ENCODE measurements at places on chromosomes 3 and 15.
A peak's percentile ranks its signal among the peaks of the same experiment; 100 is the strongest.

GRCh38 chr3:126418661-126419131 lies 24.0 kb downstream of the CFAP100 start:
- no peak for DNase-seq

- DNase-seq: no peak
Observed at GRCh38 chr15:41392659-41393058, 9.6 kb downstream of the NDUFAF1 start.

DNA sequence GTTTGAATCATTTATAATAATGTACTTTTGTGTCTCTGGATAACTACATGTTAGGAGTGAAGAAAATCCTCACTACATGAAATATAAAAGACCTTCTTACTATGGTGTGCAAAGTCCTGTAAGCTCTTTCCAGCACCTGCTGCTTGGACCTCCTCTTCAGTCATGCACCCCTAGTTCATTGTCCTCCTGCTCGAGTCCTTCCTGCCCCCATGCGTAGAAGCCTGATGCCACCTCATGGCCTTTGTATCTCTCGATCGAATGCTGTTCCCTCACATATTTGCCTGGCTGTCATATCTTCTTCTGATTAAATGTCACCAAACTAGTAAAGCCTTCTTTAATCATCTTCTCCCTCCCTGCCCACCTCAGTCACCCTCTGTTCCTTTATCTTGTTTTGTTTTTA lies 49.9 kb upstream of the SUCLG2 start:
- no peak for DNase-seq

DNA sequence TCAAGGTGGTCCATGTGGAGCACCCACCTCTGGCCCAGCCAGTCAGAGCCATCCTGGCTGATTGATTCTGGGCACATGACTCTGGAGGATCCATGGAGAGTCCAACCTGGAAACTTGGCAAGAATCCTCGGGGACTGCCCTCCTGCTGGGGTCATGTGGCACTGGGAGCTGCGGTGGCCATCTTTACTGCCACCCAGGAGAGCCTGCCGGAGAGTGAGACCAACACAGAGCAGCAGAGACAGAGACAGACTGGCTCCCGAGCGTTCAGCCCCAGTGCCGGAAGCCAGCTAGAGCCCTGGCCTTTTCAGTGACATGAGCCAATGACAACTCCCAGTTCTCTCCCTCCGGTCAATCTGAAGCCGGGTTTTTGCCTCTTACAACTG lies 11.5 kb upstream of the GATA2 start:
- DNase-seq: no peak

DNA sequence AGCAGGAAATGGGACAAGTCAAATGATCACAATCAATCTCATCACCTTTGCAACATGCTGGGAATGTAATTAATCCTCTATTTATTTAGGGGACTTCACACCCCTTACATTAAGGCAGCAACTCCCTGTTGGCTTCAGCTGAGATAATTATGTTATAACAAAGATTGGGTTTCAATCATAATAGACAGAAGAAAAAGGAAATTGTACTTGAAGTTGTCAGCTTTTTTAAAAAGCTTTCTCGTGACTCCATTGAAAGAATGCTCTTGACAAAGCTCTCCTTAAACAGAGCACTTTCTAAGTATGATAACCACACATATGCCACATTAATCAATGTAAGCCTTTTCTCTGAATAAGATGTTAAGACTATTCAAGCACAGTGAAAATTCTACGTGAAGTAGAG lies 65.7 kb downstream of the SHQ1 start:
- no peak for DNase-seq

GRCh38 chr3:53501178-53501577 lies 6.8 kb downstream of the CACNA1D start:
- DNase-seq: no peak

GRCh38 chr3:56878074-56878473 lies 76.3 kb upstream of the ARHGEF3 start:
- DNase-seq: no peak

DNA sequence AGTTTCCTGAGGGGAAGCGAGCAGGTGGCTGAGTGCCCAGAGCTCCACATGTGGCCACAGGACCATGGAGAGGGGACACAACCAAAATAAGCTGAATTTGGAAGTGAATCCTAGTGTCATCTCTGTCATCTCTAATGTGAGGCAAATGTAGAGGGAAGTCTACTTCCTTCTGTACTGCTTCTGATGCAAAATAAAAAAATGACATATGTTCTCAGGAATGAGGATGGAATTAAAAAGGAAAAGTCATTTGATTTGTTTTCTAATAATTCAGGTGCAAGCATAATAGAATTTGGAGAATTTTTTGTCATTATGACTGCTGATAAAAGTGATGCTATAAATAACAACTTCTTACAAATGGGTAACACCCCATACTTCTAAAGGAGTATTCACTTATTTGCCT lies 59.5 kb upstream of the POU1F1 start:
- DNase-seq: no peak

- DNase-seq: no peak
Observed at GRCh38 chr3:53190659-53191058, 29.6 kb downstream of the PRKCD start.

- DNase-seq: peak; percentile 3
Observed at GRCh38 chr3:5707794-5708193, 520.3 kb downstream of the EDEM1 start.

- DNase-seq: peak; percentile 57
Observed at GRCh38 chr3:197599089-197599765, 43.5 kb upstream of the BDH1 start.

GRCh38 chr15:71715914-71716313 lies 94.4 kb upstream of the NR2E3 start:
- no peak for DNase-seq

GRCh38 chr3:107999215-107999775 lies 91.5 kb downstream of the CD47 start:
- no peak for DNase-seq

DNA sequence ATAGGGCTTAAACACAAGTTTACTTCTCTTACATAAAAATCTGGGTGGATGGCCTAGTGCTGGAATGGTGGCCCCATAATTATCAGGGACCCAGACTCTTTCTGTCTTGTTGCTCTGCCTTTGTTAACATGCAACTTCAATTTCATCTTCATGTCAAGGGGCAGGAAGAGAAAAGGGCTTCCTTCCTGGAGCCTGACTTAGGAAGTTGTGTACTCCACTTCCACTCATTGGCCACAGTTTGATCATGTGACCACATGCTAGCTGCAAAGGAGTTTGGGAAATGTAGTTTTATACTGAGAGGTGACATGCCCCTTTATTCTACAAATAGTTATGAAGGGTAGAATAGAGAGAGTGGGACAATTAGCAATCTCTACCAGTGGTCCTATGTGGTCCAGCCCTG lies 39.3 kb downstream of the RHCG start:
- no peak for DNase-seq

- DNase-seq: no peak
Observed at GRCh38 chr3:8385848-8386620, 115.6 kb upstream of the LMCD1 start.

DNA sequence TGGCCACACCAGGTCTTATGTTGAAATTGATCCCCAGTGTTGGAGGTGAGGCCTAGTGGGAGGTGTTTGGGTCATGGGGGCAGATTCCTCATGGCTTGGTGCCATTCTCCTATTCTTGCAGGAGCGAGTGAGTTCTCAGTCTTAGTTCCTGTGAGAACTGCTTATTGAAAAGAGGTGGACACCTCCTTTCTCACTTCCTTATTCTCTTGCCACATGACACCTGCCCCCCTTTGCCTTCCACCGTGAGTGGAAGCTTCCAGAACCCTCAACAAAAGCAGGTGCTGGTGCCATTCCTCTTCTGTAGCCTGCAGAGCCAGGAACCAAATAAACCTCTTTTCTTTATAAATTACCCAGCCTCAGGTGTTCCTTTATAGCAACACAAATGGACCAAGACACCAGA lies 318.1 kb upstream of the MCTP2 start:
- no peak for DNase-seq

DNA sequence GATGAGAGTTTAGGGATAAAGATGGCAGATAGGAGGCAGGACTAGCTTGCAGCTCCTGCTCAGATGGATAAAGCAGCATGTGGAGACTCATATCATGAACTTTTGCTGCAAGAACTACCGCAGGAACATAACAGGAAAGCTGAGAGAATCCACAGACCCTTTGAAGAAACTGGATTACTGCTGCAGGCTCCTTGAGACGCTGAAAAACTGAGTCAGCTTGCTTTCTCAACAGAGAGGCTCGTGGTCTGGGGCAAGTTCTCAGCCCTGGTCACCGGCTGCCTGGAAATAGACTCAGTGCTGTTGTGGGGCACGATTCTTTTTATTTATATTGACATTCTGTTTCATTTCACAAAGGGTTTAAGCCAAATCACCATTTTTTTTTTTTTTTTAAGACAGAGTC lies 28.8 kb upstream of the TRIM59 start:
- no peak for DNase-seq

DNA sequence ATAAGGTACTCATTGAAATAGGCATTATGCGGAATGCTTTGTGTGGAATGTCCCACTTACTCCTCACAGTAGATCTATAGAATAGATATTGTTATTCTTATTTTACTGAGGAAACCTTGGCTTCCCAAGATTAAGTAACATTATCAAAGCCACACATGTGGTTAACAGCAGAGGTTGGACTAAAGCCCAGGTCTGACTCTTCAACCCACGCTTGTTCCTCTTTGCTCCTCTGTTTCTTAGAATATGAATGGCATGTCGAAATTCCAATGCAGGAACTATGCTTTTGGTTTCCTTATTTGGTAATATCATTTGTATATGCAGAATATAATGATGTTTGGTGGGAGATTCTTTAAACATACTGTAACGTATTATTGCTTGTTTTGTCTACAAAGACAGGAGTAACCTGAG lies 818.8 kb upstream of the LMCD1 start:
- no peak for DNase-seq

DNA sequence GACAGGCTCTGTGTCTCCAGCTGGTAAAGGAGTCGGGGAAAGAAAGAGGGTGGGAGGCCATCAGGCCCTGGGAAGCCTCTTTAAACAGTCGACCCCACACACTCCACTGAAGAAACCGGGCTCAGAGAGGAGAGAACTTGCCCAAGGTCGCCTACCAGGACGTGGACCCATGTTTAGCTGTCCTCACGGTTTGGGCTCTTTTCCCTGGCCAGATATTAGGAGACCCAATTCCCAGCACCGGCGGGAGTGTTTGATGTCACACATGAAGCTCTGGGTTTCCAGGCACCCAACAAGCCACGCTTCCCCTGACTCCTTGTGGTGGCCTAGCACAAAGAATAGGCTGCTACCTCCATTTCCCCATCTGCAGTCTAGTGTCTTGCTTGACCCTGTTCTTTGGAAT lies 52.2 kb upstream of the GRIP2 start:
- no peak for DNase-seq

DNA sequence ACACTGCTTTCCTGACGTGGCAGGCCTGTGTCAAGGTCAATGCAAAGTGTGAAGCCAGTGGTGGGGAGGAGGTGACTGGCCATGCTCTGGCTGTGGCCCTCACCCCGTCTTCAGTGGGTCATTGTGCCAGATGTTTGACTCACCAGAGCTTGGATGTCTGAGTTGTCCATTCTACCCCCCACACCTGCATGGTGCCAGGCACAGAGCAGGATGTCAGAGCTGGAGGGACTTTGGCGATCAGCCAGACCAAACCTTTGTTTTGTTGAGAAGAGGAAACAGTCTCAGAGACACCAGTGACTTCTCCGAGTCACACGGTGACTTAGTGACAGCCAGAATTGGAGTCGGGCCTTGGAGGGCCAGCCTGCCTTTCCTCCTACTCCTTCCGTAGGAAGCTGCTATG lies 49.5 kb downstream of the SMAD6 start:
- no peak for DNase-seq

DNA sequence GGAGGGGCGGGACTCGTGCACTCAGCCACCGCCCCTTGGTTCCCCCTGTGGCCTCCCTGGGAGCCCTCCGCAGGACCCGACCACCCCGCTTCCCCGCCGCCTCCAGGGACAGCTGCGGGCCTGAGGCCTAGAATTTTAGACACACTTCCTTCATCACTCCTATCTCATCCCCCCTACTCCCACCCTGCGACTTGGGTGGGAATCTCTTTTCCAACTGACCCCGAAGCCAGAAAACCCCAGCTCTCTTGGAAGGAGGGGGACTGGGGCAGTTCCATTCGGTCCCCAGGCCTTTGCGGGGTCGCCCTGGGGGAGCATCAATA lies 289 bp upstream of the TFDP2 start:
- no peak for DNase-seq

DNA sequence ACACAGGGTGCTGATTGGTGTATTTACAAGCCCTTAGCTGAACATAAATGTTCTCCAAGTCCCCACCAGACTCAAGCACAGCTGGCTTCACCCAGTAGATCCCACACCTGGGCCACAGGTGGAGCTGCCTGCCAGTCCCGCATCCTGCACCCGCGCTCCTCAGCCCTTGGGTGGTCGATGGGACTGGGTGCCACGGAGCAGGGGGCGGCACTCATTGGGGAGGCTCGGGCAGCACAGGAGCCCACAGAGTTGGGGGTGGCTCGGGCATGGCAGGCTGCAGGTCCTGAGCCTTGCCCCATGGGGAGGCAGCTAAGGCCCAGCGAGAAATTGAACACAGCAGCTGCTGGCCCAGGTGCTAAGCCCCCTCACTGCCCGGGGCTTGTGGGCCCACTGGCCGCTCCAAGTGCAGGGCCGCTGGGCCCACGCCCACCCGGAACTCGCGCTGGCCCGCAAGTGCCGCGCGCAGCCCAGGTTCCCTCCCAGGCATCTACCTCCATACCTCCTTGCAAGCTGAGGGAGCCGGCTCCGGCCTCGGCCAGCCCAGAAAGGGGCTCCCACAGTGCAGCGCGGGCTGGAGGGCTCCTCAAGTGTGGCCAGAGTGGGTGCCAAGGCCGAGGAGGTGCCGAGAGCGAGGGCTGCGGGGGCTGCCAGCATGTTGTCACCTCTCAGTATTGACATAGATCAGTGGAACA lies 442.7 kb downstream of the OCA2 start:
- no peak for DNase-seq

DNA sequence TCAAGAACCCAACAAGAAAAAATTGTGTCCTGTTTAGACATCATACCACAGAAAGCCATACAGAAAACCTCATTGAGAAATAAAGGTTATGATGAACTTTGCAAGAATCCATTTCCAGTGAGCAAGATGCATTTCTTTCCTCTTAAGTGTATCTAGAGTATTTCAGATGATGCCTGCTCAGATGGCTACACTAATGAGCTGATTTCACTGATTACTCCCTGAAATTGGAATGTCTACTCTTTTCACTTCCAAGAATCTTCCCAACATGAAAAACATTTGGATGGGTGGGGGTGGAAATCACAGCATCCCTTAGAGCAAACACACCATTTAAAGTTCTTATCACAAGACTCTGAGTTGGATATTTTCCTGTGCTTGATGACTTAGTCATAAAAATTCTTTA lies 41.4 kb upstream of the IL12A start:
- DNase-seq: no peak

- no peak for DNase-seq
Observed at GRCh38 chr3:22895671-22896070, 307.5 kb upstream of the UBE2E2 start.

GRCh38 chr3:127141921-127142730 lies 50.8 kb upstream of the PRR23E start:
- no peak for DNase-seq

DNA sequence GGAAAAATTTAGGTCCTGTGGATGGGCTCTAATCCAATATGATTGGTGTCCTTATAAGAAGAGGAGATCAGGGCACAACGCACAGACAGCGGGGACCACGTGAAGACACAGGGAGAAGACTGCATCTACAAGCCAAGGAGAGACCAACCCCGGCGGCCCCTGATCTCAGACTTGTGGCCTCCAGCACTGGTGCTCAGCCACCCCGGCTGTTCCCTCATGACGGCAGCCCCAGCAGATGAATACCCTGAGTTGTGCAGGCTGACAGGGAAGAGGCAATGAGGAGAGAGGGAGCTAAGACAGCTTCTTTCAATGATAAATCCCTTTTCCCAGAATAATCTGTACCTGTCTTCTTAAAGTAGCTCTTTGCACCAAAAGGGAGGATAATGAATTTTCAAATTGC lies 33.3 kb upstream of the CGNL1 start:
- DNase-seq: no peak

All from GM06990 (cell line).